Aorta (tissue), 5 donors: ENCODE measurements at places on chromosomes 2 and 18. TPM values are rescaled to one million over a fixed set of nuclear protein-coding genes. Genes with fewer than 3 reads are reported as not detected.

- no peaks in the 10 kb centered on the region for H3K36me3 ChIP-seq
- H3K27me3 ChIP-seq: no peaks in the 10 kb centered on the region
- no peak within 1 kb of the TSS for H3K27ac ChIP-seq
Measured at GRCh38 chr2:79025421-79025820, at the start of gene REG3G. Gene REG3G (plus strand): TSS chr2:79025702. CDS start chr2:79026094, 392 bp downstream.

DNA sequence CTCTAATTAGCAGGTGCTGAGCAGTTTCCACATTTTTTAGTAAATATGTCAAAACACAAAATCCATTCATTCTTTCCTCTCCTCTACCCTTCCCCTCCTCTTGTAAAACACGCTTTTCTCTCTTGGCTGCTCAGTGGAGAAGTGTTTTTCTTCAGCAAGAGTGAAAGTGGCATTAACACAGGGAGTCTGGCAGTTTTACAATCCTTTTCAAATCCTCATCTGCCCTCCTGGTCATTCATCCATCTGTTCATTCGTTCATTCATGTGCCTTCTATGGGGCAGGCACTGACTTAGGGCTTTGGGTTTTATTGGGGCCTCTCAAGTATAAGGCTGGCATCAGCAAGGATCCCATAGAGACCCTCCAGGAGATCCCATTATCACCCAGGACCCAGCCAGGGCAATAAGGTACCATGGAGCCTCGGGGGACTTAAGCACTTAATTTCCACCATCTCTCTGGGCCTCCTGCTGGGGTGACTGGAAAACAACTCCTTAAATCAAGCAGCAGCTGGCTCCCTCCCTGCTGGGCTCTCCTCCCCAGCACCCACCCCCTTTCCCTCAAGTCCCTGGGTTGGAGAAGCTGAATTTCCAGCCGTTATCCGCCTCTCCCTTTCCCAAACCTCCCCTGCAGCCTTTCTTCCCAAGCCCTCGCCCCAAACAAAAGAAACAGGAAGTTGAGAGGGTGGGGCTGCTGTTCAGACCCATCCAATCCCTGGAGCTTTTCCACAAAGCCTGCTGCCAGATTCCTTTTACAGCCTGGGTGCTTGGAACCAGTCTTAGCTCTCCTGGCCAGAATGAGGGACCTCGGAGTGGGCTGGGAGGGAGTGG is 32.6 kb downstream of the MARCHF4 start:
- H3K27ac ChIP-seq: no peak overlapping the region
- H3K27me3 ChIP-seq: no peaks in the 10 kb centered on the region
- DNase-seq: peak; percentile 51
- H3K4me3 ChIP-seq: no peak overlapping the region

DNA sequence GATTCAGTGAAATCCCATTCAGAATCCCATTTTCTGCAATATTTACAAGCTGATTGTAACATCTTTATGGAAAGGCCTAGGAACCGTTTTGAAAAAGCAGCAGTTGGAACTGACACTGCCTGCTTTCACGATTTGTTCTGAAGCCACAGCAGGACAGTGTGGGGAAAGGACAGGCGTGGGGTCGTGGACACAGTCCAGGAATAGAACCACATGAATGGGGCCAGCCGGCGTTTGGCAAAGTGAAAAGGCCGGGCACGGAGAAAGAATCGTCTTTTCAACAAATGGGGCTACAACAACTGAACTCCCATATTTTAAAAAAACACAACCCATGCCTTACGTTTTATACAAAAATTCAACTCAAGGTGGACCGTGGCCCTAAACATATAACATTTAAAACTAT is 69.8 kb downstream of the SLC66A2 start:
- no peaks in the 10 kb centered on the region for H3K36me3 ChIP-seq
- H3K4me1 ChIP-seq: no peaks in the 10 kb centered on the region
- H3K27ac ChIP-seq: no peak overlapping the region
- no peak overlapping the region for H3K4me3 ChIP-seq

GRCh38 chr2:10079266-10079869 is 843 bp downstream of the CYS1 start:
- no peaks in the 10 kb centered on the region for H3K27me3 ChIP-seq
- peak overlapping the region; percentile 76 for H3K4me3 ChIP-seq
- H3K4me1 ChIP-seq: no peaks in the 10 kb centered on the region
- peak; percentile 84 for DNase-seq

DNA sequence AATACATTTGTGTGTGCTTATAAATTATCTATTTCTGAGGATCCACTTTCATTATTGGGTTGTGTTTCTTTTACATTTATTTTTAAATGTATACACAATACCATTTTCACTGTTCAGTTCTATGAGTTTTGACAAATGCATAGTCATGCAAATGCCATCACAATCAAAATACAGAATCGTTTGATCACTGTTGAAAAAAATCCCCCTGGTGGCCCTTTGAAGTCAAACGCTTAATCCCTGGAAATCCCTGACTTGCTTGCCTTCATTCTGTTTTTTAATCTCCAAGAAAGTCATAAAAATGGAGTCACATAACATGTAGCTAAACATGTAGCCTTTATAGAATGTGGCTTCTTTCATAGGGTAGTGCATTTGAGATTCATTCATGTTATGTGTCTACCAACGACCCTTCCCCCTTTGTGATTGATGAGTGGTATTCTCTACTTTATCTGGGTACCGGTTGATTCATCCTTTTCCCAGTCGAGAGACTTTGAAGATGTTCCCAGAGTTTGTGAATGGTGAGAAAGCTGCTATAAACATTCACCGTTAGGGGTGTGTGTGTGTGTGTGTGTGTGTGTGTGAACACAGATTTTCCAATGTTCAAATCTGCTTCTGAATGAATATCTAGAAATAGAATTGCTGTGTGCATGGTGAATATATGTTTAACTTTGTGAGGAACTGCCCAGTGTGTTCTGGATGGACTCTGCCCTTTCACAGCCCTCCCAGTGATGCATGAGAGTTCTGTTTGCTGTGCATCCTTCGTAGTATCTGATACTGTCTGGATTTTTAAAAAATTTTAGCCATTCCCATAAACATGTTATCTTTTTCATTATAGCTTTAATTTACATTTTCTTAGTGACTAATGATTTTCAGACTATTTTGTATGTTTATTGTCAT is 173.6 kb downstream of the GALR1 start:
- H3K4me1 ChIP-seq: no peaks in the 10 kb centered on the region
- no peaks in the 10 kb centered on the region for H3K36me3 ChIP-seq
- no peak overlapping the region for H3K27ac ChIP-seq
- H3K27me3 ChIP-seq: no peaks in the 10 kb centered on the region

The UGT1A4 gene
- total RNA-seq: not detected
